ENCODE measurements at places on chromosomes 16 and 17.

GRCh38 chr16:54212893-54213292, 73.7 kb downstream of the IRX3 start:
- no peak for DNase-seq

DNA sequence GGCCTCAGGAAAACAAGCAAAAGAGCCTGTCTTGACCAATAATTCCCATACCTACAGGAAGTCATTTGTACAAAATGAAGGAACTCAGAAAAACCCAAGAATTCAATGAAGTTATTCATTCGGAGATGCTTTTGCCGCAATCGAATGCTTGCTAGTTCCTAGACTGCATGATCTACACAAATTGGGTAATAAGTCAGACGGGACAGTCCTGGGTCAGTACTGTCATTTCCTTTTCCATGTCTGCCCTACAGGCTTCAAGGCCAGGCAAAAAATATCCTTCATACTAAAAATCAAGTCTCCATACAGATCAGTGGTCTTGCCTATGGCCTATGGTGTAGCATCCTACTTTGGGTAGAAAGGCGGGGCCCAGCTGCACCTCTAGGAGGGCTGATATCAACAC, 71.4 kb downstream of the CFDP1 start:
- DNase-seq = no peak

GRCh38 chr17:27630607-27631410, at the start of gene LGALS9:
TSS of gene LGALS9 (plus strand) at chr17:27631188. CDS start at chr17:27631266, 78 bp downstream.
- DNase-seq = peak; percentile 30

GRCh38 chr17:15145621-15146020, 119.5 kb downstream of the PMP22 start:
- DNase-seq = no peak

DNA sequence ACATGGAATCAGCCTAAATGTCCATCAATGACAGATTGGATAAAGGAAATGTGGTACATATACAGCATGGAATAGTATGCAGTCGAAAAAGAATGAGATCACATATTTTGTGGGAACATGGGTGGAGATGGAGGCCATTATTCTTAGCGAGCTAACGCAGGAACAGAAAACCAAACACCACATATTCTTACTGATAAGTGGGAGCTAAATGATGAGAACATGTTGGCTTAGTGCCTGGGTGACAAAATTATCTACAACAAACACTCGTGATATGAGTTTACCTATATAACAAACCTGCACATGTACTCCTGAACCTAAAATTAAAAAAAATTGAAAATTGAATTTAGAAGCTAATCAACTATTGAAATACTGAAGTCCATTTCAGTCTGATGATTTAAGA, 6.1 kb downstream of the ANKS4B start:
- no peak for DNase-seq

- no peak for DNase-seq
These were observed 17.1 kb downstream of the GNA13 start for GRCh38 chr17:65039336-65039988.

DNA sequence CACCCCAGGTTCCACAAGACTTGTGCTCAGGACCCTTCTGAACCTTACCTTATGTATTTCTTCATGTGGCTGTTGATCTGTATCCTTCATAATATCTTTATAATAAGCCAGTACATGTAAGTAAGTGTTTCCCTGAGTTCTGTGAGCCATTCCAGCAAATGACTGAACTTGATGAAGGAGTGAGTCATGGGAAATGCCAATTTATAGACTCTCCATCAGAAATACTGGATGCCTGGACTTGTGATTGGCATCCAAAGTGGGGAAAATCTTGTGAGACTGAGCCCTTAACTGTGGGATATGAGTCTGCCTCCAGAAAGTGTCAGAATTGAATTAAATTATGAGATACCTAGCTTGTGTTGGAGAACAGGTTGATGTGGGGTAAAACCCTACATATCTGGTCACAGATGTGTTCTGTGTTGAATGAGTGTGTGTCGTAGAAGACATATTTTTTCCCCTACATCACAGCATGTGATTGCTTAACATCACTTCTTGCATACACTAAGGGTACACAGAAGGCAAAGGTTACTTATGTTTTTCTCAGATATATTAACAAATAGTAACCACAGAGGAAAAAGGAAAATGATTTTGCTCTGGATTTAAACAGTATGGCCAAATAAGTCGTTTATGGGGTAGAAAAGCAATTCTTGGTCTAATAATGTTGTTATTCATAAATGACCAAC, 70.2 kb upstream of the NETO2 start:
- no peak for DNase-seq

GRCh38 chr16:23296994-23297393, 5.1 kb upstream of the SCNN1B start:
- DNase-seq = no peak

DNA sequence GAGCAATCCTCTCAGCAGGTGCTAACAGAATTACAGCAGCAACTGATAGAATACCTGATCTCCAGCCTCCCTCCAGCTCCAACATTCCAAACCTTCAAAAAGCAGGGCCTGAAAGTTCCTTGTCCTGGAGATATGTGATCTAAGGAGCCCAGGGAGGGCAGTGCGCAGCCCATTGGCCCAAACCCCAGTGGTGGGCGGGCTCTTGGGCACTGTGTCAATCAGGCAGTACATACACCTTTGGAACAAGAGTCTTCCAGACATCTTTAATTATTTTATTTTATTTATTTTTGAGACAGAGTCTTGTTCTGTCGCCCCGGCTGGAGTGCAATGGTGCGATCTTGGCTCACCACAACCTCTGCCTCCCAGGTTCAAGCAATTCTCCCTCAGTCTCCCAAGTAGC, 24.2 kb downstream of the SLC12A3 start:
- DNase-seq = no peak

DNA sequence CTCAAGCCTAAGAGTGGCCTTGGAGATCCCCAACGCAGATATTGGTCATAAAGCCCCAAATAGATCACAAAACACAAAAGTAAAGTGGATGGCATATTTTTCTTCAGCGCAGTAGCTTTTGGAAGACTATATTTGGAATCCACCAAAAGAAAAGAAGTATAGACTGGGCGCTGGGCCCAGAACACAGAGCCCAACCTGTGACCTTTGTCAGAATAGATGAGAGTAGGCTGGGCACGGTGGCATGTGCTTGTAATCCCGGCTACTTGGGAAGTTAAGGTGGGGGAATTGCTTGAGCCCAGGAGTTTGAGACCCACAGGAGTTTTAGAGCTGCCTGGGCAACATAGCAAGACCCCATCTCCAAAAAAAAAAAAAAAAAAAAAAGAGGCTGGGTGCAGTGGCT, 14.6 kb downstream of the SCIMP start:
- no peak for DNase-seq

DNA sequence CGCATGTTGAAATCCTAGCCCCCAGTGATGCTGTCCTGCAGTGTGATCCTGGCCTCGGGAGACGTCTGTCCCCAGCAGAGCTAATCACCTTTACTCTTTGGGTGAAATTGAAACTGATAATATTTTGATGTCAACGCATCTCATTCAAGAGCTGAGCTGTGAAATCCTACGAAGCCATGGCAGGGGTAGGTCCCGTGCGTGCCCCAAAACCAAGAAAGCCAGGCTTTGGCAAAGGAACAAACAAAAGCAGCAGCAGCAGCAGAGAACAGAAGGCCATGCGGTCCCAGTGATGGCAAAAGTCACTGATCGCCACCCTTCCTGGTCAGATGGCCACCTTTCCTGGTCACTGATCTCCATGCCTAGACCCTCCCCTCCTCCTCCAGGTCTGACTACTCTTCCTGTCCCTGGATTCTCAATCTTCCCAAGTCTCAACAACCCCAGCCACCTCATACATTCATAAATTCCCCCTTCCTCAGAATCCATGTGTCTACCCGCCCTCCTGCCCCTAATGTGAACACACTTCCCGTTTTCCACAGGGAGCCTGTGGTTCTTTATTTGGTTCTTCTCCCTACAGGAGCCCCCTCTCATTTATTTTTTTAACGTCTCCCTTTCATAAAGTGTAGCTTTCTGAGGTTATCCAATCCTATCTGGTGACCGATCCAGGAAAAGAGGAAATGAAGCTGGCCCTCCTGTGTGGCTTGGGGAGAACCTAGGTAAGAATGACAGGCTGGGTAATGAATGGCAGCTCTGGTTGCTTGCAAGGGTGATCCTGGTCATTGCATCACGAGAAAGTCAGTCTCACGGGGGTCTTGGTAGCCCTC, 50.3 kb downstream of the CPPED1 start:
- no peak for DNase-seq

- DNase-seq = peak; percentile 44
These were observed 13.9 kb downstream of the CYB561 start for GRCh38 chr17:63431939-63432804.

GRCh38 chr16:76194616-76195015, 82.6 kb upstream of the CNTNAP4 start:
- no peak for DNase-seq

DNA sequence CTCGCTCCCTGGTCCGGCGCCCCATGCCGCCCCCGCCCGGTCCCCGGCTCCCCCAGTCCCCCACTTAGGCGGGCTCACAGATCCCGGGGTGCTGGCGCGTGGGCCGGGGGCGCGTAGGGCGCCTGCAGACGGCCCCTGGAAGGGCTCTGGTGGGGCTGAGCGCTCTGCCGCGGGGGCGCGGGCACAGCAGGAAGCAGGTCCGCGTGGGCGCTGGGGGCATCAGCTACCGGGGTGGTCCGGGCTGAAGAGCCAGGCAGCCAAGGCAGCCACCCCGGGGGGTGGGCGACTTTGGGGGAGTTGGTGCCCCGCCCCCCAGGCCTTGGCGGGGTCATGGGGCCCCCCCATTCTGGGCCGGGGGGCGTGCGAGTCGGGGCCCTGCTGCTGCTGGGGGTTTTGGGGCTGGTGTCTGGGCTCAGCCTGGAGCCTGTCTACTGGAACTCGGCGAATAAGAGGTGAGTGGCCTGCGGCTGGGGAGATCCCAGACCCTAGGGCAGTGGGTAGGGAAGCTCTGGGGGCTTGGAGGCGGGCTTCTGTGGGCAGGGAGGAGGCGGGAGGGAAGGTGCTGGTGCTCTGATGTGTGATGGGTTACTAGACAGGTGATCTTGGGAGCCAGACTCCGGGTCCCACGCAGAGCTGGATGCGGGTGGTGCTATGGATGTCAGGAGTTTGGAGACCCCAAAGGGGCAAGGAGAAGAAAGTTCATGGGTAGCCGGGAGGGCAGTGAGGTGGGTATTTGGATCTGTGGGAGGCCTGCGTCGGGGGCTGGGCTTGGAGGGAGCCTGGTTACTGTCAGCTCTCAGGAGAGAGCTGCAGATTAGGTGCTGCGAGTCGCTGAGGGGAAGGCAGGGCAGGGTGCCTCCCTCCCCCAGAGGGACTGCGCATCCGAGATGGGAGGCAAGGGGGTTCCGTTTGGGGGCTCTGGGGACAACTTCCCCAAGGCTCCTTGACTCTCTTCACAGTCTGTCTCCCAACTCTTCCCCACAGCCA, 560 bp downstream of the EFNB3 start:
- DNase-seq = no peak

DNA sequence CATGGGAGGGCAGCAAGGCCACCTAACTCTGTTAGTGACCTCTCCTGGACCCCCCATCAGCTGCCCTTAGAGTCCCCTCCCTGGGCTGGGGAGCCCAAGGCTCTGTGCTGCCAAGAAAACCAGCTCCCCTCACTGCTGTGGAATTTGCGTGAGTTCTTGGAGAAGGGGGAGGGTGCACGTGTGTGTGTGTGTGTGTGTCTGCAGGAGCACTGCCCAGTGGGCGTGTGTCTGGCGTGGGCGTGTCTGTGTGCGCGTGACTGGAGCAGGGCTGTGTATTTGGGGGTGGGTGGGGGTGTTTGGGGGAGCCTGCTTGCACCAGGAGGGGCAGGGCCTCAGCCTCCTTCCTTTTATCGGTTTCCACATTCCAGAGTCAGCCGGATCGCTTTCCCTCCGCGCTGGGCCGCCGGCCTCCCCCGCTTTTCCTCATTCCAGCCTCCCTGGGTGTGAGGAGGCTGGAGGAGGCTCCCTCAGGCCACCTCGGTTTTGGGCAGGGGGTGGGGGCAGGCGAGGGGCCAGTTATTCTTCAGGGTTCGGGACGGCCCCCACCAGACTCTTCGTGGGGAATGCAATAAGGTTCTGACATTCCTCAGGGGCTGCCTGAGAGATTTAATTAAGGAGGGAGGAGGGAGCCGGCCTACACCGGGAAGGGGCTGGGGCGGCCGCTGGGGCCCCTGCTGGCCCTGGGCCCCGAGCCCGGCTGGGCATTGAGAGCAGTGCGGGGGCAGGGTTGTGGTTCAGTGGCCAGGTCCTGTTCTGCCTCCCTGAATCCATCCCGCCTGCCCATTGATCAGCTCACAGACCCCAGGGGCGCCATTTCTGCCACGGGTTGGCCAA, 2.5 kb downstream of the VASN start:
- peak; percentile 95 for DNase-seq

GRCh38 chr16:85840801-85841200, 41.3 kb downstream of the COX4I1 start:
- DNase-seq = no peak

- DNase-seq = peak; percentile 44
These were observed 19.1 kb upstream of the STAC2 start for GRCh38 chr17:39244600-39245570.

- DNase-seq = no peak
These were observed 34.2 kb upstream of the HS3ST3A1 start for GRCh38 chr17:13635951-13636350.

DNA sequence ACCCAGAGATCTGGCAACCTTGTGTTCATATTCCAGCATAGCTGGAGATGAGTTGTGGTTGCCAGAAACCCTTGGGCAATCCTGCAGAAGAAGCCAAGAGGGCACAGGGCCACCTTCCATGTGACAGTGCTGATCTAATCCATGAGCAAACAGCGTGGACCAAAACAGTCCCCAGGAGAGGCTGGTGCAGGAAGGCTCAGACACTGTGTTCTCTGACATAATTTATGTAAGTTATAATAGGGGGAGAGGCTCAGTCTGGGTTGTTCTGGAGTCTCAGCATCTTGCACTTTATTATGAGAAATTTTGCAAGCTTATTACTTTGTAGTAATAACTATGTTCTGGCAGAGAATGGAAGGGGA, 273.9 kb downstream of the HAPSTR1 start:
- DNase-seq = no peak

DNA sequence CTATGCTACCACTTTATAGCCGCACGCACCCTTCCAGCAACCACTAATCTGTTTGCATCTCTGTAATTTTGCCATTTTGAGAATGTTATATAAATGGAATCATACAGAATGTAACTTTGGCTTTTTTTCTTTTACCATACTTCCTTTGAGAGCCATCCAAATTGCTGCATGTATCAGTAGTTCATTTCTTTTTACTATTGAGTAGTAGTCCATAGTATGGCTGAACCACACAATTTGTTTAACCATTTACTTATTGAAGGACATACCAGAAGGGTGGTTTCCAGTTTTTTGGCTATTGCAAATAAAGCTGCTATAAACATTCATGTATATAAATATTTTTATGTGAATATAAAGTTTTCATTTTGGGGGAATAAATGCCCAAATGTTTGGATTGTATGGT, 8.8 kb downstream of the TENT4B start:
- no peak for DNase-seq

DNA sequence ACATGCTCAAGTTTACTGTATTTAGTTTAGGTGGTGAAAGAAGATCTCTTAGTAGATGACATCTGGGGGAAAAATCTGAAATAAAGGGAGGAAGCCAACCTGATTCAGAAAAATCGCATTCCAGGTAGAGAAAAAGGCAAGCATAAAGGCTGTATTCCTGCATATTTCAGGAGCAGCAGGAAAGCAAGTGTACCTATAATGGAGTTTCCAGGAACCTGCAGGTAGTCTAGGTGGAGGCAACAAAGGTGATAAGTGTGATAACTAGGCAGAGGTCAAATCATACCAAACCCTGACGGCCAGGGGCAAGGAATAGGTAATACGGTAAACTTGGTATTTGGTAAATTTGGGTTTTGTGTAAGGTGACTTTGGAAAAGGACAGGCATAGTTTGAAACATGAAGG, 132.8 kb upstream of the GOT2 start:
- DNase-seq = no peak

- no peak for DNase-seq
These were observed 38.4 kb downstream of the UTP18 start for GRCh38 chr17:51298508-51299371.

- no peak for DNase-seq
These were observed 119.9 kb upstream of the IRX6 start for GRCh38 chr16:55204069-55204468.

Data from GM04504 (cell line).